Body of pancreas (tissue), 4 donors: ENCODE measurements at places on chromosomes 5 and 9. TPM values are rescaled to one million over a fixed set of nuclear protein-coding genes. Genes with fewer than 3 reads are reported as not detected.

Gene TIMD4
- total RNA-seq, result not detected

Gene HDHD3
- 51.9 TPM for total RNA-seq

Gene BNC2
- total RNA-seq, result 0.99 TPM

Gene EFNA5
- total RNA-seq, result 1.3 TPM

Gene TCERG1
- 41.5 TPM for total RNA-seq
